ENCODE measurements at places on chromosomes 12 and 14.

- no peak for DNase-seq
These were observed 1.4 kb downstream of the BICDL1 start for GRCh38 chr12:119990382-119990874.

GRCh38 chr14:23577004-23577681 lies 1.4 kb downstream of the JPH4 start:
- no peak for DNase-seq

DNA sequence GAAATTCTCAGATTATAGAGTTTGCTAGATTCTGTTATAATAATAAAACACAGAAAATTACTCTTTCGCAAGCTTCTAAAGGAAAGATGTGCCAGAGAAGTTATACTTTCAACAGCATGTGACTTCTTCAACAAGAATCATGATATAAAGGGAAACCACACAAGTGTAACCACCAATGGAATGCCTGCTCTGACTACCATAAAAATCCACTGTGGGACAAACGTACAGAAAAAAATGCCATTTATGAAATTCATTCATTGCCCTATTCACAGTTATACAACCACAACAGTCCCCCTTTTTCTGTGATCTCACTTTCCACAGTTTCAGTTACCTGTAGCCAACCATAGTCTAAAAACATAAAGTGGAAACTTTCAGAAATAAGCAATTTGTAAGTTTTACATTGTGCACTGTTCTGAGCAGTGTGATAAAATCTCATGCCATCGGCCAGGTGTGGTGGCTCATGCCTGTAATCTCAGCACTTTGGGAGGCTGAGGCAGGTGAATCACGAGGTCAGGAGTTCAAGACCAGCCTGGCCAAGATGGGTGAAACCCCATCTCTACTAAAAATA lies 3.2 kb downstream of the CATSPERB start:
- DNase-seq: no peak

DNA sequence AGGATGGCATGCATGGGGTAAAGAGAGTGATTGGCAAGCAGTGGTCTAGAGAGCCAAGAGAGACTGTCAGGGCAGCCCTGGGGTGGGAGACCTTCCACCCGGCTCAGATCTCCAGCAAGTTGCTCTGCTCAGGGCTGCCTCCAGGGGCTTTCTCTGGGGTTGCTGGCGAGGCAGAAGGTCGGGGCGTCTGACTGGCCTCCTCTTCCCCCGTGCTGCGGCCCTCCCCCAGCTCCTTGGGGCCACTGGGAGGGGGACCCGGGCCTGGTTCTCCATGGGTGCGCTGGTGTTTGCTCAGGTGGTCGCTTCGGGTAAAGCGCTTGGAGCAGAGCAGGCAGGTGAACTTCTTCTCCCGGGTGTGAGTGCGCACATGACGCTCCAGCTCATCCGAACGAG lies 6.6 kb upstream of the AAAS start:
- DNase-seq: no peak

DNA sequence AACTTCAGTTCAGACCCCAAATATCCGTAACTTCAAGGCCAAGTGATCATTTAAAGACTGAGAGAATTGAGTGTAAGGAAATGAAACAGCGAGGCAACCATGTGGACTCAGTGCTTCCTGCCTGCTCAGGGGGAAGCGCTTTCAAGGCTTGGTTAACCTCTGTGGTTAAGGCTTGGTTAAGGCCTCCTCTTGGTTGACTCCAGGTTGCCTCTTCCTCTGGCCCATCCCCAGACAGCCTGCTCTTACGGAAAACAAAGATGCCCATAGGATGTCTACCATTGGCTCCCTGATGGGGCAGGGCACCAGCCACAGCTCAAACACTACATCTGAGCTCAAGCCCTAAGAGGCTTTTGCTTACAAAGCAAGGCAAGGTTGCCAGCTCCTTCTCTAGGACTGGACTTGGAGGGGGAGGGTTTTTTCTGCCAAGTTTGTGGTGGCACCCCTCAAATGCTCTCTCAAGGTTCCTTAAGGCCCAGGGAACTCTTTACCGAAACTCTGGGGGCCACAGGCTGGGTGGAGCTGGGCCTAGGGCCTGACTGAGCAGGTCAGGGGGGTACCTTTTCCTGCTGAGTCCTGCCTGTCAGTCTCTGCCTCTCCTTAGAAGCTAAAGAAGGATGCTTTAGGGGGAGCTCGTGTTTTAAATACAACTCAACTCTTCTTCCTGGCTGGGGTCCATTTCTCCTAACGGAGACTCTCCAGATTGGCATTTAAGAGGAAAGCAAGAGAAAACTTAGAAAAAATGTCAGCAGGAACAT lies 13.7 kb downstream of the COL2A1 start:
- no peak for DNase-seq

DNA sequence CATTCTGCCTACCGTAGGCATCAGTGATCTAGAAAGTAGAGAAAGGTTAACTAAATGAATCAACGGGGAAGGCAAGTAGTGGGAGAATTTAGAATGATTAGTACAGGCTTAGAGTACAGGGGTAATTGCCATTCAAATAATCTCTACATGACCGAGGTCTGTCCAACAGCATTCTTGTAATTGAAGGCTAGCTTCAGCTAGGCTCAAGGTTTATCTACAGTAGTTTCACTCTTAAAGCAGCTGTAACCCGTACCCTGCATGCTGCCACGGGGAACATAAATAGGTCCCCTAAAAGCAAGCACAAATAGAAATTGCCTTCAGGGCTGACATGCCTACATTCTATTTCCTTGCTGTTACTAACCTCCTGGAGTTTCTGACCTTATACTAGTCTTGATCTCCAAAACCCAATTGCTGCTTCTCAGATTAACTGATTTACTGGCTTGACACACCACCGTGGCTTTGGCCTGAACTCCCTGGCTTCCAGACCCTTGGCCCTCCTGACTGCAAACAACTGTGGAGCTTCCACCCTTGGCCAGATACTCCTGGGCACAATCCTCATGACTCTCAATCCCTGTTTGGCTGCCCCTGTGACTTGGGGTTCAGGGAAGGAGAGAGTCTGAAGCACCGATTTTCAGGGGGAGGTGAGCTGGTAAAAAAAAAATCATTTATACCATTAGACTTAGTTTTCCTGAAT lies 242.1 kb upstream of the FOXN3 start:
- DNase-seq: no peak

GRCh38 chr12:110732572-110732971 lies 10.1 kb downstream of the PPP1CC start:
- DNase-seq: no peak

GRCh38 chr12:6326316-6327228 lies 15.3 kb downstream of the TNFRSF1A start:
- DNase-seq: no peak

DNA sequence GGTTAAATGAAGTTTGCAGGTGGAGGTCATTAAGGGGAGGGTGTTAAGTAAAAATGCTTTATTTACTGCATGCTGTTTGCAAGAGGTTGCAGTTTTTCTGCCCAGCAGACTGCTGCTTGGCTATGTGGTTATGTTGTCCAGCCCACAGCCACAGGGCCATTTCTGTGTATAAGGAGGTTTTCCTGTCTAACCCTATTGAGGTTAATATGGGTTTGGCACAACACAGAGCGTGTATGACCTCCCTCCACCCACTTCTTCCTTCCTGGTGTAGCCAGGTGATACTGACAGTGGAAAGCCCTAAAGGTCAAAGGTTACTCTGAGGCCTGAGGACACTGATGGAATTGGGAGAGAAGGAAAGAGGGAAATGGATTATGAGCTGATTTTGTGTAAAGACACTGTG lies 253.7 kb upstream of the PWP1 start:
- no peak for DNase-seq

- DNase-seq: peak; percentile 81
These were observed 47.2 kb upstream of the CTDSP2 start for GRCh38 chr12:57893431-57894353.

Measured in astrocyte (in vitro differentiated cells and primary cell).